ENCODE measurements at places on chromosomes 5 and 9.

GRCh38 chr5:138685193-138685745, 68.0 kb upstream of the CTNNA1 start:
- no peak for DNase-seq

DNA sequence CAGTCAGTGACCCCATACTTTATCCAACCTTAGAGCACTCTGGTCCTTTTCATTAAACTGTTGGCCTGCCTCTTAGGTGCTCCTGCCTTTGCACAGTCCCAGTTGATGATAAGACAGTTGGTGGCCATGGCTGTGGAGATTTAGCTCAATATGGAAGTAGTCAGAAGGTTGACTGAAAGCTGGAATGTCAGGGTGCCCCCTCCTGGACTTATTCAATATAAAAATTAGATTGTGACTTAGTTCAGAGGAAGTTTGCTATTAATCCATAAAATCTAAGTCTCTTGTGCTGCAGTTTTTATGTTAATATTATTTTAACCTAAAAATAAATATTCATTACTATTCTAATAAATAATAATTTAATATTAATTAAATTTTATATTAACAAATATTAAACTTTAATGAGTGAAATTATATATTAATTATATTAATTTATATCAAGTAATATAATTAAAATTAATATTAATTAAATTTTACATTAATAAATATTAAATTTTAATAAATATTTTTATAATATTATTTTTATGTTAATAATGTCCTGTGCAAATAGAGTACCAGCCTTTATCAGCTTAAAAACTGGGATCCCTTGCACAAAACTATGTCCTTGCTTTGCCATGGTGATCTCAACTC, 77.7 kb upstream of the ADAMTSL1 start:
- DNase-seq: no peak

GRCh38 chr9:122380293-122380692, 9.5 kb downstream of the PTGS1 start:
- no peak for DNase-seq

DNA sequence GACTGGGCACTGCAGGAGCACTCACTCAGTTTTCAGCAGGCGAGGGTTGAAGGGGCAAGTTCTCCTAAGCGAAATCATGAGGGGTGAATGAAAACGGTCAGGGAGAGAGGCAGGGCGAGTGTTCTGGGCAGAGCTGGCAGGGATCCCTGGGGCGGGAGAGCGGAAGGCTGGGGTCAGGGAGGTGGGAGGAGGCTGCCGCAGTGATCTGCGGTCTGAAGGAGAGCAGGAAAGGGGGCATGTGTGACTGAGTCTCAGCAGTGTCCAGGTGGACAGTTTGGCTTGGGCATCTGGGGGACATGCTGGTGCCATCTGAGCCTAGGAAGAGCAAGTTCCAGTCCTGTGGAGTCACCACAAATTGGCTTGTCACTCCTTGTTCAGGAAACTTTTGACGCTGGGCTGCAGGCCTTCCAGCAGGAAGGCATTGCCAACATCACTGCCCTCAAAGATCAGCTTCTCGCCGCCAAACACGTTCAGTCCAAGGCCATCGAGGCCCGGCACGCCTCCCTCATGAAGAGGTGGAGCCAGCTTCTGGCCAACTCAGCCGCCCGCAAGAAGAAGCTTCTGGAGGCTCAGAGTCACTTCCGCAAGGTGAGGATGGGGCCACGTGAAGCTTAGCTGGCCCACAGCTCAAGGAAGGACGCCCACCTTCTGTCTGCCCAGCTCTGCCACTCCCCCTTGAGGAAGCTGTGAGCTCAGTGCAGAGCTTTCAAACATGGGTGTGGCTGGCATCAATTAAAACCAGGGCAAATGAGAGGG, 31.1 kb downstream of the DYNC2I2 start:
- no peak for DNase-seq

- no peak for DNase-seq
Observed at GRCh38 chr9:125532812-125533594, 174.0 kb downstream of the MAPKAP1 start.

- no peak for DNase-seq
Observed at GRCh38 chr5:95937607-95938152, 24.0 kb downstream of the ELL2 start.

DNA sequence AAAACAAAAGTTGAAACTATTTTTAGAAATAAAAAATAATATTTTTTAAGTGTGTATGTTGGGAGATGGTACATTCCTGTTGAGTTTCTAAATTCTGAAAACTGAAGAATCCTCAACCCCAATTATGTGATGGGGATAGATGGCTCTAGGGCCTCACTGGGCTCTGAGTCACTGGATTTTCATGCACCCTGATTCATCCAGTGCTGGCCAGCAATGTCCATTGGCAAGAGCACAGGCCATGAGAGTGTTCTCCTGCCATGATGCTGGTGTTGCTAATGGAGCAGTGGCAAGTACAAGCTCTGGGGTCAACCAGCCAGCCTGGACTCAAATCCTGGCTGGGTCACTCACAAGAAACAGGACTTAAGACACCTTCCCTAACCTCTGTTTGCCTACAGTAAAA, 23.3 kb downstream of the SMIM23 start:
- DNase-seq: no peak

DNA sequence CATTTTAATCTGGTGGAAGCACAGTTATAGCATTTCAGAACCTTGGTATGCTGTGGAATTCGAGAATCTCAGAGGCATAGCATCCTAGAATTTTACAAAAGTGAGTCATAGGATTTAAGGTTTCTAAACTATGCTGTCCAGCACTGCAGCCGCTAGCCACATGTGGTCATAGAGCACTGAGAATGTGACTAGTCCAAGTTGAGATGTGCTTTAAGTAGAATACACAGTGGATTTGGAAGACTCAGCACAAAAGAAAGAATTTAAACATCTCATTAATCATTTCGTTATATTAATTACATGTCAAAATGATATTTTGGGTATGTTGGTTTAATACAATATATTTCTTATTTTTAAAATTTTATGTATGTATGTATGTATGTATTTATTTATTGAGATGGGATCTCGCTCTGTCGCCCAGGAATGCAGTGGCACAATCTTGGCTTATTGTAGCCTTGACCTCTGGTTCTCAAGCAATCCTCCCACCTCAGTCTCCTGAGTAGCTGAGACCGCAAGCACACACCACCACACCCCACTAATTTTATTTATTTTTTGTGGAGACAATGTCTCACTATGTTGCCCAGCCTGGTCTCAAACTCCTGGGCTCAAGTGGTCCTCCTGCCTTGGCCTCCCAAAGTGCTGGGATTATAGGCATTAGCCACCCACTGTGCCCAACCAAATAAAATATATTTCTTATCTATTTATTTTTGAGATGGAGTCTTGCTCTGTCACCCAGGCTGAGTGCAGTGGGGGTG, 20.4 kb upstream of the RPS14 start:
- no peak for DNase-seq

DNA sequence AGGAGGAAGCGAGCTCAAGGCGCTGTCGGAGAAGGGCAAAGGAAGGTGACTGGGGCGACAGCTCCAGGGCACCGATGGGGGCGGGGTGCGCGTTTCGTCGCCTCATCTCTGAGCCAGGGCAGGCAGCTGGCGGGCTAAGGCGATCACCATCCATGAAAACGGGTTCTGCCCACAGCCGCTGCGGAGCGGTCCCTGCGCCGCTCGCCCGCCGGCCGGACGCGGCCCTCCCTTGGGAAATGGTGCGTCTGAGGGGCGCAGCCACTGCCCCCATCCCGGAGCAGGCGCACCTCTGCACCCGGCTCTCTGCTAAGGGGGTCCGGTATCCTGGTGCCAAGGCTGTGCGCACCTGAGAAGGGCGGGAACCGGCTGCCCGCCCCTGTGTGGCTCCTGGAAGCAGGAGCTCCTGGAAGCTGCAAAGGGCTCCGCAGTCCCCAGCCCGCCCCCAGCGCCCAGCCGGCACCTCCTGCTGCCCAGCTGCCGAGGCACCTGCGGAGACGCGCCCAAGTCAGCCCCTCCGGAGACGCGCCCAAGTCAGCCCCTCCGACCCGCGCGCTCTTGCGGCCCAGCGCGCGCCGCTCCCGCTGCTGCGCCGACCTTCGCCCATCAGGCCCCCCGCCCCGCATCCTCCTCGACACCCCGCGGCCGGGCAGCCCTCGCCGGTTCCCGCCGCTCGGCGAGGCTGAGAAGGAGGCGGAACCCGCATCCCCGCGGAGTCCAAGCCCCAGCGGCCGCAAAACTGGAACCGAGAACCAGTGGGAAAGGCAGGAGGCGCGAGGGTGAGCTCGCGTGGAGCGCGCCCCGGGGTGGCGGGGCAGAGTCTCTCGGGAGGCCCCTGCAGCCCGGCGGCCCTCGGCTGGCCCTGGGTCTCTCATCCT, 757 bp downstream of the ANKRD34B start:
- DNase-seq: no peak

DNA sequence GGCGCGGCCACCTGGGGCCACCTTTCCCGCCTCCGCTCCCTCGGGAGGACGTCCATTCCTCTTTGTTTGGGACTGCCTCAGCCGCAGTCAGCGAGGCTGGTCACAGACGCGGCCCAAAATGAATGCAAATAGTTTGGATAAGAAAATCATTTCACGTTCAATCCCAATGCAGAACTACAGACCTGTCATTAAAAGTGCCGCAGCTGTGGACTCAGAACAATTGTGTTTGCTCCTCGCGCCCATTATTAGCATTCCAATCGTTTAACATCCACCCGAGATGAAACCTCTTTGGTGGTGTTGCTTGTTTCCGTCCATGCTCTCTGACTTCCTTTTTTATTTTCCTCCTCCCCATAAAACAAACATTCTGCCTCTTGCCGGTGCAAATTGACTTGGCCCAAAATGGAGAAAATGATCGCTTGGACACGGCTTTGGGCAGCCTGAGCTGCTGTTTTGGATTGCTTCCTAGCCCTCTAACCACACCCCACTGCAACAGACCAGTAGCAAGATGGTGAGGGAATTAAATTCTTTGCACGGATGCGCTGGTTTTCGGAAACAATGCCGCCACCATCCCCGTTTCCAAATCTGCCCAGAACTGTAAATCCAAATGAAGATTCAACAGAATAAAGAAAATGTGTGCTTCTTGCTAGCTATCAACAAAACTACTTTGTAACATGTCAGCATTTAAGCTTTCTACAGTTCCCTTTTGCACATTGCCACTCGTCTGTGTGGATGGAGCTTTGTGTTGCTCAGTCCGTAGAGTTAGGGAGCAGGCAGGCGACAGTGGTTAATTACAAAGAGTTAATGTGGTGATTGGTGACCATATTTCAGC, 784 bp downstream of the NLN start:
- no peak for DNase-seq
